ENCODE measurements at places on chromosomes 2 and 18.

DNA sequence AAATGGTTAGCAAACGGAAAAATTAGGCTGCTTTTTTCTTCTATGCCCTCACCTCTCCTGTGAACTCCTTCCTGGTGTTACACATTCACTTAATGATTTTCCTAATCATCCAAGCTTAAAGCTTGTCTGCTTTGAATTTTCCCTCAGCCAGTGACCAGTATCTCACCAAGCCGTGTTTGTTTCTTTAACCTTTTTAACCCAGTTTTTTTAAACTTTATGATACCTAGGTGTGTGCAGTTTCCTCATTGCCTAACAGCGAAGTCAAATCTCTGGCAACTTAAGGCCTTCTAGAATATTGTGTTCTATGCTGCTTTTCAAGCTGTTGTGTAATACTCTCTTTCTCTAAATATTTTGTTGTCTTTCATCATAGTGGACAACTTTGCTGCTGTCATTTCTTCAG is 113.0 kb downstream of the PIK3C3 start:
- DNase-seq = no peak

DNA sequence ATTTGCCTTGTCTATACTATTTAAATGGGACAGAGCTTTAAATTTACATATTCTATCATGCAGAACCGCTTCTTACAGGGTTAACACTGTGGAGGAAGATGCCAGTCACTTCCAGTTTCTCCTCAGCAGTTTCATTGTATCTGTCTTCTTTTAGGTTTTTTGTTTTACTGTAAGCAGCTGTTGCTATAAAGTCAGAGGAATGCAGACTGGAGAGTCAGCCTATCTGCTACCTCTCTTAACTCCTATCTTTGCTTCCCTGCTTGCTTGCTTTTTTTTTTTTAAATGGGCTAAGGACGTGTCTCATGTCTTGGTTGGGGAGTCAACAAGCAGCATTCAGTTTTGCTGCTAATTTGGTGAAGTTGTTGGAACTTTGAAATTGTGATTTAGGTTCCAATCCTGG is 8.9 kb downstream of the EPC2 start:
- no peak for DNase-seq

DNA sequence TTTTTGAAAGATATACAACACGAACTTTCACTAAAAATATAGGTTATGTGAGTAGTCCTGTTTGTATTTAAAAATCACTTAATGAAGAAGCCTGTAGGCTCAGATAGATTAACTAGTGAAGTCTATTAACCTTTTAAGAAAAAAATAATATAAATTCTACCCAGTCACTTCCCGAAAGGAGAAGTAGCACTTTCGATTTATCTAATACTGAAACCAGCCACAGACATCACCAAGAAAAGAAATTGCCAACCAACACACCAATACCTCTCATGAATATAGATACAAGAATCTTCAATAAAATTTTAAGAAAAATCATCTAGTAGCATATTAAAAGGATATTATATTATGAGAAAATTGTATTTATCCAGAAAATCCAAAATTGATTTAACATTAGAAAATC is 160.5 kb downstream of the GALNT13 start:
- DNase-seq = no peak

- no peak for DNase-seq
These were observed 159.2 kb upstream of the DTNA start for GRCh38 chr18:34550902-34551301.

DNA sequence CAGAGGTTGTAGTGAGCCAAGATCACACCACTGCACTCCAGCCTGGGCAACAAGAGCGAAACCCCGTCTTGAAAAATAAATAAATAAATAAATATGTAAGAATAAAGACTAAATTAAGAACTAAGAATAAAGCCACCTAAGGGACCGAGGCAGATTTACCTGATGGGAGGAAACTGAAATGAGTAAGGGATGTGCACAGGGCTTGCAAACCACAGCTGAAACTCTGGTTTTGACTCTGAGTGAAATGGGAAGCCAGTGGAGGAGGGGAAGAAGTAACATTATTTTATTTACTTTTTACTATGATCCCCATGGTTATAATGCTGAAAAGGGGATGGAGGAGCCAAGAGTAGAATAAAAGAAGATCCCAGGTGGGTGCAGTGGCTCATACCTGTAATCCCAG is 107.3 kb downstream of the CABYR start:
- DNase-seq = no peak

Data from thyroid gland (tissue), 4 donors.